ENCODE measurements at places on chromosomes 1 and 21. TPM values are rescaled to one million over a fixed set of nuclear protein-coding genes. Genes with fewer than 3 reads are reported as not detected.

The SLC37A1 gene
- not detected for total RNA-seq

The GPA33 gene
- total RNA-seq: not detected

The OR2T35 gene
- not detected for total RNA-seq

The SLC2A5 gene
- total RNA-seq: 0.57 TPM

The MXRA8 gene
- 326 TPM for total RNA-seq

The BRDT gene
- not detected for total RNA-seq

The AJAP1 gene
- not detected for total RNA-seq

The S100A7 gene
- total RNA-seq: not detected

The S100A14 gene
- not detected for total RNA-seq

The ARTN gene
- total RNA-seq: not detected

The GBP7 gene
- not detected for total RNA-seq
